ENCODE measurements at places on chromosomes 6 and 20.

- DNase-seq, result no peak
These were observed 28.0 kb downstream of the IL22RA2 start for GRCh38 chr6:137145421-137145820.

DNA sequence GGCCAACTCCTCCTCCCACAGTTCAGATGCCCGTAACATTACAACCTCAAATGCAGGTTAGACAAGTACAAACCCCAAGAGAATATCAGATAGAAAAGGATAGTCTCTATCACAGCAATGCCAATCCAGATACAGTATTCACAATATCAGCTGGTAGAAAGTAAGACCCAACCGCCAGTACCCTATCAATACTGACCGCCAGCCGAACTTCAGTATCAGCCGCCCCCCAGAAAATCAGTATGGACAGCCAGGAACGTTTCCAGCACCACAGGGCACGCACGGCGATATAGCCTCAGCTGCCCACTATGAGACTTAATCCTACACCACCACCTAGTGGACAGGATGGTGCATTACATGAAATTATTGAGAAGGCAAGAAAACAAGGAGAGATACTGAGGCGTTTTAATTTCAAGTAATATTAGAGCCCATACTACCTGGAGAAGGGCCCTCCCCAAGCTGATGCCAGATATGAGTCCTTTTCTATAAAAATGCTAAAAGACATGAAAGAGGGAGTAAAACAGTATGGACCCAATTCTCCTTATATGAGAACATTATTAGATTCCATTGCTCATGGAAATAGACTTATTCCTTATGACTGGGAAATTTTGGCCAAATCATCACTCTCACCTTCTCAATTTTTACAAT, 17.6 kb upstream of the EIF2S2 start:
- peak; percentile 60 for DNase-seq

GRCh38 chr6:169529931-169530751, 171.7 kb downstream of the WDR27 start:
- peak; percentile 5 for DNase-seq

- DNase-seq, result no peak
These were observed 29.0 kb downstream of the PDYN start for GRCh38 chr20:1964659-1965405.

DNA sequence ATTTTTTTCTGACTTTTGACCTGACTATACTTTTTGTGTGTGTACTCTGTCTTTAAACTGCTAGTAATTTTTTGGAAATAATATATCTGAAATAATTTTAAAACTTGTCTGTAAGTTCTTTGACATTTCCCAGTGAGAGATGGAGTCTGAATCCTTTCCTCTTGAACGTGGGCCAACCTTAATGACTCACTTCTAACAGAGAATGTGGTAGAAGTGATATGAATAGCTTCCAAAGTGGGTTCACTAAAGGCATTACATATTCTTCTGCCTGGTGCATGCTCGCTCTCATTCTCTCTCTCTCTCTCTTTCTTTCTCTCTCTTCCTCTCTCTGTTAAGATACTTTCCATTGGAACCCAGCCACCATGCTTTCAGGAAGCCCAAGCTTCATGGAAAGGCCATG, 108.7 kb upstream of the FERMT1 start:
- DNase-seq, result no peak

DNA sequence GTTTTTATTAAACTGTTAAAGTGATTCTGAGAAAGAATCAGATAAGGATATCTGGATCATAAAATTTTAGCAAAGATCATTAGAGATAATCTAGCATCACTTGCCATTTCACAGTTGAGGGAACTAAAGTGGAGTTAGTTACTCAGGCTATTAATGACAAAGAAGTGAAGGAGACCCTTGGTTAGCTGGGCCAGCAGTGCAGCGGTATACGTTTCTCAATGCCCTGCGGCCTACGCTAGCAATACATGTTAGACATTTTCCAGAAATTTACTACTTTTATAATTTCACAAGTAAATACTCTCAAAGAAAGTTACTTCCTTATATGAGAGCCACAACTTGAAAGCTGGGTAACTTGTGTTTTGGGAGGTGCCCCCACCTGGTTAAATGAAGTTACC, 28.5 kb downstream of the NEDD9 start:
- DNase-seq, result no peak

DNA sequence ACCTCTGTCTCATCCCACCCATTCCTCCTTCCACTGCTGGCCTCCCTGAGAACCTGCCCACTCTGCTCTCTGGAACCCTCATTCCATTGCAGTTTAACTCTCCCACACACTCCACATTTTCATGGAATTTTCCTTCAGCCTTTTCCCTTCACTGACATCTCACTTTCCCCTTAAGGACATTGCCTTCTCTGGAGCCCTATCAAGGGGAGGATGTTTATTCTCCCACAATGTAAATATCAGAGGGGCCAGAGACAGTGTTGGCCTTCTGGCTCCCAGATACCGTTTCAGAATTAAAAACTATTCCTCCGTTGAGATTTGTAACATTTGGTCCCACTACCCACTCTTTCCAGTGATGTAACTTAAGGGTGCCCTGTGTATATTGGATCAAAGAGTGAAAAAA, 199.5 kb upstream of the KCNK16 start:
- DNase-seq, result no peak

DNA sequence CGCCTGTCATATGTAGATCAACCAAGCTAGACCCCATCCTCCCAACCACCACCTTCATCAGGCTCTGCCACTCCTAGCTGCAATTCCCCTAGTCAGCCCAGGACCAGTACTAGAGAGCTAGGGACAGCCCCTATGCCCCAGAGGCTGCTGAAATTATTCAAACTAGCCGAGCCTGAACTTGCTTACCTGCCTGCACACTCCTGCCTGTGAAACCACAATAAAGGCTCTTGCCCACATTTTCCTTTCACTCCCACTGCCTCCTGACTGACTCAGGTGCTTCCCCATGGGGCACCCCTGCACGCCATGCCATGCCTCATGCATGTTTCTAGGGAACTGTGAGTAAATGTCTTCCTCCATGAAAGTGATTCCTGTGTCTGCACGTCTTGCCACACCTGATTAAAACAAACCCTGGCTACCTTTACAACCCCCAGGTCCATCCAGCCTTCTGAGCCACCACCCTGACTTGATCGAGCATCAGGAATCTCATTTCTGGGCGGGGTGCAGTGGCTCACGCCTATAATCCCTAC, 66.5 kb upstream of the IER3 start:
- DNase-seq, result no peak

DNA sequence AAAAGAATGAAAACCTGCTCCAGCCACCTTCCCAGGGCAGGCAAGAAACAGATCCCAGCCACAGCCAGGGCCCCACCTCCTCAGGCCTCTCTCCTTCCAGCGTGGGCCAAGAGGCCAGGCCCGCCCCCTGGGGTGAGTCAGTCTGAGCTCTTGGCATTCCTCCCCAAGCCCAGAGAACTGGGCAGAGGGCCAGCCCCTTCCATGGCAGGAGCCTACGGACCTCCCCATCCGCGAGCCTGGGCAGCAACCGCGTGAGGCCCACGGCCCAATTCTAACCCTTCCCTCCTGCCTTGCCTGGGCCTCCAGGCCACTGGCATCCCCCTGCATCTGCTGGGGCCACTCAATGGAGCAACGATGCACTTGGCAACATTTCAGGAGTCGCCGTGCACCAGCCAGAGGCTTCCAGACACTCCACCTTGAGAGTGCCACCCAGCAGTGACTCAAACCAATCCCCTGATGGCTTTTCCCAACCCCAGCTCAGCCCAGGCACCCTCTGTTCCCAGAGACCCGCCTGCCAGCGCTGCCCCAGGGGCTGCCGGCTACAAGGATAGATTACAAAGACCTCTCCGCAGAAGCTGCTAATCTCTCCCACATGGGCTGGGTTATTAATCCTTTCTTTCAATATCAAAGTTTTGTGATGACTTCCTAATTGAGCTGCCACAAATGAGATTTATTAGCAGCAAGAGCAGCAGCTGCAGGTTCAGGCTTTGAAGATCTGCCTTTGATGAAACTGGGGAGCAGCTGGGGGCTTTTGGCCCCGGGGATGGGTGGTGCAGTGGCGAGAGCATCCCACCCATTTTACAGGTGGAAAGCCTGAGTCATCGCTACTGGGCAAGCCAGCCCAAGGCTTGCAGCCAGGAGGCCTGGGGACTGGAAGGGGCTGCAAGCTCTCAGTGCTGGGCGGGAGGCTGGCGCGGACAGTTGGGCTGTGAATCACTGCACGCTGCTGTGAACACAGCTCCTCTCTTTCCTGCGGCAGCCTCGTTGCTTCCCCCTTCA, 85.7 kb downstream of the NFATC2 start:
- DNase-seq, result peak; percentile 96

- DNase-seq, result no peak
These were observed 146.7 kb downstream of the TRIM27 start for GRCh38 chr6:28777147-28777461.

DNA sequence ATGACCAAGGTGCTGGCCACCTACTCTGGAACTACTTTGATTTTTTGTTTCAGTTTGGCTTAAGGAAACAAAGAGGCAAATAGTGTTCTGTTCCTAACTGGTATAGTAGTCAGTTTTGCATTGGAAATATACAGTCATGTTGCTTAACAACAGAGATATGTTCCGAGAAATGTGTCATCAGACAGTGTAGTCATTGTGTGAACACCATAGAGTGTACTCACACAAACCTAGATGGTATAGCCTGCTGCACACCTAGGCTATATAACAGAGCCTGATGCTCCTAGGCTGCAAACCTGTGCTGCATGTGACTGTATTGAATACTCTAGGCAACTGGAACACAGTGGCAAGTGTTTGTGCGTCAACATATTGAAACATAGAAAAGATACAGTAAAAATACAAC, 80.4 kb downstream of the ARID1B start:
- no peak for DNase-seq

GRCh38 chr20:30489614-30490003, 767.9 kb upstream of the DEFB115 start:
- no peak for DNase-seq

- DNase-seq, result no peak
These were observed 26.6 kb upstream of the FBXL4 start for GRCh38 chr6:98974309-98974708.

DNA sequence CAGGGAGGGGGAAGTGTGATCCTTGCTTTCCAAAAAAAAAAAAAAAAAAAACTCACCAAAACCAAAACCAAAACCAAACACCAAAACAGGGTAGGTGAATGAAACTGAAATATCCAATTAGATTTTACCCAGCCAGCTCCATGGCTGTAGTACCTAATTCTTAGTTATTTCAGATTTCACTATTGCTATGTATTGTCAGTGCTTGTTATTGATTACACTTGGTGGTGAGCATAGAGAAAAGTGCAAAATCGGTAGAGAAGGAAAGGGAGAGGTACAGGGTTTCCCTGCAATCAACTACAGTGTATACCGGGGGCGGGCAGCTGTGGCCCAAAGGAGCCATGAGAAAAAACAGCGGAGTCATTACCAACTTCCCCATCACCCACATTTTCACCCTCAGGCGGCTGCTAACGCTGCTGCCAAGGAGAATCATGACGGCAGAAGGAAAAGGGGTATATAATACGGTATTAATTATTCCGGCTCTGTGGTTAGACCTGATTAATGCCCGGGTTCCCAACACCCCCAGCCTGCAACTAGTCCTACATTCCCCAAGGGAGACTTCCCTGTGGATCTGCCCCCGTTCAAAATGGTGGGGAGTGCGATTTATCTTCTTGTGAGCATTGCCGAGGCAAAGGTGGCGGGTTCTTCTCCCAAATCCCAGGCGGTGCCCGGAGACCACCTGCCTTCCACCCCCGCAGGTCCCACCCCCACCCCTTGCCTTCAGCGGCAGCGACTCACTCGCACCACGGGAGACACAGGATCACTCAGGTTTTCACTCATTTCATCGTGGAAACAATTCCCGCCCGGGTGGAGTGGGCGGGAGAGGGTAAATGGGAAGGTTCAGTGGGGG, at the start of gene C6orf62:
Gene C6orf62, minus strand, starts transcription at position 30 of the 847 bp plus-strand sequence. CDS start 486 bp downstream, outside the sequence.
- peak; percentile 17 for DNase-seq

GRCh38 chr20:32798046-32798981, 21.4 kb upstream of the MAPRE1 start:
- DNase-seq, result no peak

DNA sequence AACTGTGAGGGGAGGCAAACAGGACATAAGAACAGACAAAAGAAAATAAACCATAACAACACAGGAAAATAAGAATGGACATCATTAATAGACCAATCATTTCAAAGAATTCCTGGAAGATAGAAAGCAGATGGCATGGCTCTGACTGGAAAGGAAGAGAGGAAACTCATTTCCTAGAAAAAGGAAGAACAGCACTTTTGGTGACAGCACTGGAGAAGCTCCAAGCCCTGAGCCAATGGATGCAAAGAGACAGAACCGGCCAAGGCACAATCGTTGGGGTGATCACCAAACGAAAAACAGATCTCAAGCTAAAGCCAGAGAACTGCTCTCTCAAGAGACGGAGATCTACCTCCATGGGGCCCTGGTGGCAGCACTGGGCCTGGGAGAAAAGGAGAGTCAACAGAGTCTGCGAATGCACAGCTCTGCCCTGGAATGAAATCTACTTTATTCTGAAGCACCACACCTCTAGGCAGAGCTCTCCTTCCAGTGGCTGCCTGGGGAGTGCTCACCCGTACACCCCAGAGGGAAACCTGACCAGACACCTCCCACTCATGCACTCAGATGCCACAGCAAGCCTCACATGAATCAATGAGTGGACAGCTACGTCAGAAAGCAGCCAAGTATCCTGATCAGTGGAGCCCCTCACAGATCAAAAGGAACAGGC, 24.2 kb downstream of the KIAA0319 start:
- no peak for DNase-seq

All from A549 (cell line).